LNCaP clone FGC (cell line): ENCODE measurements at places on chromosomes 2 and 18.

- DNase-seq, result no peak
Observed at GRCh38 chr2:74739733-74740241, 85.7 kb downstream of the SEMA4F start.

DNA sequence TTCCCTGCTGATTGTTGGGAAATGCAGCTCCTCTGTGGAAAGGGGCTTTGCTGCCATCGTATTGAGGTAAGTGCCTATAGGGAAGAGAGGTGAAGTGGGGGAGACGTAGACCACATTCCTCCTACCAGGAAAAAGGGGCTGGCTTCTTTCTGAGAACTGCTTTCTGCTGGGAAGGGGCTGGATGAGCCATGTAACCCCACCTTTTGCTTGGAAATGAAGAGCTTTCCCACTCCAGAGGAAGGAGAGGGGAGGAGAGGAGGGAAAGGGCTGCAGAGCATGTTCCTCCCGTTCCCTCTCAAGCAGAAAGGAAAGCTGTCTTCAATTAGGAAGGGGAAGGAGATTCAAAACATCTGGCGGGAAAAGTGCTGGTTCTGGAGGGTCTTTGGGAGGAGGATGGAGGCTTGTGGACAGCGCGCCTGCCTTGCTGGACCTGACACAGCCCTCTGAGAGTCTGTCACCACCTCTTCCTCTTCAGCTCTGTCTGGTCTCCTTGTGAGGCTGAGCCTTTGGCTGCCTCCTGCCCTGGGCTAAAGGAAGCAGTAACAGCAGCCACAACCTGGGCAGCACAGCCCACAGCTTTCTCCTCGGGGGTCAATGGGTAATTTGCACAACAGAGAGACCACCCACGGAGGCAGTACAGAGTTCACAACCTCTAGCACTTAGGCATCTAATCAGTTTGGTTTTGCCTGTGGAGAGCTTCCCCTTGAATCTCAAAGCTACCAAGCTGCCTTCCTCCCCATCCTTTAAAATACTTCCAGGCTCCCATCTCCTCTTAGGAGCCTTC is 410.0 kb upstream of the TNP1 start:
- DNase-seq, result no peak

DNA sequence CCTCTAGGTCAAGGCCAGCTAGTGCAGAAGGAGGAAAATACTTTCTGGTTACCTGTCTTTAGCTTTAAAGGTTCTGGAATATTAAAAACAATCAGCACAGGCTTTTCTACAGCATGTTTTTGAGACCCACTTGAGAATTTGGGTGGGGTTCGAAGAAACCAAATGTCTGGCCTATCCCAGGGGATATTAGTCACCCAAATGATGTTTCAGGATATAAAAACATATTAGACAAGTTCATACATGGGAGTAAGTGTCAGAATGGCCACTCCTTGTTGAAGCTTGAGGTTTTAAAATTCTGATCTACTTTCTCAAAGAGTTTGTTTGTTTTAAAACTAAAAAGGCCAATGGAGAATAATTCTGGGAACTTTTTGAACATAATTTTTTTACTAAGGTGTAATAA is 158.6 kb upstream of the DLX2 start:
- no peak for DNase-seq

- DNase-seq, result no peak
Observed at GRCh38 chr18:73724958-73725357, 422.7 kb downstream of the FBXO15 start.

- no peak for DNase-seq
Observed at GRCh38 chr2:42458396-42458795, 35.4 kb downstream of the KCNG3 start.

- DNase-seq, result no peak
Observed at GRCh38 chr2:59594671-59595222, 958.7 kb downstream of the BCL11A start.

DNA sequence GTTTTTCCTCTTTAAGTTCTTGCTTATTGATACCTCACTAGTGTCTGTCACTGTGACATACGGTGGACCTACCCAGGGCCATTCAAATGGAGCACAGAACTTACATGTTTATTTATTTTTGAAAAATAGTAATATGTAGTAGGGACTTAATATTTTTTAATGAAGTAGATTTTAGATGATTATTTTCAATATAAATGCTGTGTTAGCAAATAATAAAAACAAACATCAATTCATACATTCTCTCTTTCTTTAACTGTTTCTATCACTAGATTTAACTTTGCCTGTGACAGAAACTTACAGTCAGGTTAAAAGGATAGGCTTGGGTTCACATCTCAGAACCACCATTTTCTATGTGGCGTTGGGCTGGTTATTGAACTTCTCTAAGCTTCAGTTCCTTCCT is 184.4 kb upstream of the RASGRP3 start:
- no peak for DNase-seq

GRCh38 chr2:45301307-45302277 is 292.3 kb upstream of the SIX2 start:
- peak; percentile 23 for DNase-seq

GRCh38 chr2:23537991-23538390 is 153.0 kb downstream of the KLHL29 start:
- no peak for DNase-seq

DNA sequence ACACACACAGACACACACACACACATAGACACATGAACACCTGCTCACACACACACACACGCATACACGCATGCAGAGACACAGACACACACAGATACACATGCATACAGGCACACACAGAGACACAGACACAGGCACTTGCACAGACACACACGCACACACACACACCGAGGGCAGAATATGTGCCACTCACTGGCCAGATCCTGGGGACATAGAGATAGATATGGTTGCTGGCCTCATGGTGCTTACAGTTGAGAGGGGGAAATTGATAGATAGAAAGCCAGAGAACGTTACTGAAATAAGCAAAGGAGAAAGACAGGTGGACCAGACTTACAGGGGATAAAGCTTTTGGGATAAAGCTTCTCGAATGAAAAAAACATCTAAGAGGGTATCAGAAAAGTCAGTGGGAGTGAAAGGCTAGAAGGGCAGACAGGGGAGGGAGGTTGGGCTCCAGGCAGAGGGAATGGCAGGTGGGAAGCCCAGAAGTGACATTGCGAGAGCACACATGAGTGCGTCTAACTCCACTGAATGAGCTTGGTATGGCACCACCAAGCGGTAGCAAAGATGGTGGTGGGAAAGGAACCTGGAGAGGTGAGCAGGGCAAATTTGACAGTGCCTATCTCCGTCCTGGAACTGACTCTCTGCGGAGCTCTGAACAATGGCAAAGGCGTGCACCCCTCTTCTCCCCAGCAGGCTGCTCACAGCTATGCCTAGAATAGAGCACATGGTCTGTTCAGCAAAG is 390.1 kb upstream of the TRIB2 start:
- peak; percentile 8 for DNase-seq

- no peak for DNase-seq
Observed at GRCh38 chr2:70658476-70658875, 104.8 kb upstream of the TGFA start.

GRCh38 chr2:100596465-100596864 is 33.7 kb downstream of the PDCL3 start:
- DNase-seq, result no peak

DNA sequence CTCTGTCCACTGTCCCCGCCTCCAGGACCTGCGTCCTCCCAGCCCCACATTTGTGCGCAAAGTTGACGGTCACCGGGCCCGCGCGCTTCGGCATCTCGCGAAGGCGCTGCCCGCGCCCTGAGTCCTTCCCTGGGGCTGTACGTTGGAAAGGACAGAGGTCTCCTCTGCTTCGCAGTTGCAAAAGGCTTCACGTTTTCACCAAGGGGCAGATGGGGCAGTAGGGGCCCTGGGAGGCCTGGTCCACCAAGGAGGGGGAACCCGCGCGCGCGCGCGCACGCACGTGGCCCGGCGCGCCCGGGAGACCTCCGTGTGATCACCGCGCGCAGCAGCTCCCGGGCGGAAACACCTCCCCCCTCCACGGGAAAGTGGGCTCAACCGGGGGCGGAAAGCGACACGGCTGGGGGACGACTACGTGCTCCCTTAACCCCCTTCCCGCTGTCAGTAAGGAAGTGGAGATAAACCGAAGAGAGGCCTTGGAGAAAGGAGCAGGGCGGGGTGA is 21.9 kb downstream of the TEX44 start:
- DNase-seq, result no peak

DNA sequence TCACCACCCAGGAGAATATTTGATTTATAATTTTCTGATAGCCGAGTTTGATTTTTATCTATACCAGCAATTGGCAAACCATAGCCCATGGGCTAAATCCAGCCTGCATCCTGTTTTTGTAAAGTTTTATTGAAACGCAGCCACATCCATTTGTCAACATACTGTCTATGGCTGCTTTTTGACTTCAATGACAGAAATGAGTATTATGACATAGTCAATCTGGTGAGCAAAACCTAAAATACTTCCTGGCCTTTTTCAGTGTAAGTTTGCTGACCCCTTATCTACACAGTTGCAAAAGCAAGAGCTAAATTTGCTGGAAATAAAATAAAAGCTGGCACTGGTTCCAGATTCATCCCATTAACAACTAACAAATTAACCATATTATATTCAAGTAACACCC is 79.8 kb upstream of the SLC25A52 start:
- no peak for DNase-seq
